KG1 (cell line): ENCODE measurements at places on chromosomes 1 and 21.

GRCh38 chr1:246705368-246705767 is 18.8 kb upstream of the SCCPDH start:
- DNase-seq: no peak

DNA sequence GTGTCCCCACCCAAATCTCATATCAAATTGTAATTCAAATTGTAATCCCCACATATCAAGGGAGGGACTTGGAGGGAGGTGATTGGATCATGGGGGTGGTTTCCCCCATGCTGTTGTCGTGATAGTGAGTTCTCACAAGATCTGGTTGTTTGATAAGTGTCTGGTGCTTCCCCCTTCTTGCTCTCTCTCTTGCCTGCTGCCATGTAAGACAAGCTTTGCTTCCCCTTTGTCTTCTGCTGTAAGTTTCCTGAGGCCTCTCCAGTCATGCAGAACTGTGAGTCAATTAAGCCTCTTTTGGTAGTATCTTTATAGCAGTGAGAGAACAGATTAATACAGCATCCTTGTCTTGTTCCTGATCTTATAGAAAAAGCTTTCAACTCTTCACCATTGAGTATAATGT is 6.5 kb upstream of the LRRC39 start:
- peak; percentile 38 for DNase-seq

GRCh38 chr1:174997041-174997440 is 2.7 kb upstream of the CACYBP start:
- no peak for DNase-seq

- no peak for DNase-seq
Measured at GRCh38 chr1:61579802-61580201, 145.1 kb downstream of the TM2D1 start.

DNA sequence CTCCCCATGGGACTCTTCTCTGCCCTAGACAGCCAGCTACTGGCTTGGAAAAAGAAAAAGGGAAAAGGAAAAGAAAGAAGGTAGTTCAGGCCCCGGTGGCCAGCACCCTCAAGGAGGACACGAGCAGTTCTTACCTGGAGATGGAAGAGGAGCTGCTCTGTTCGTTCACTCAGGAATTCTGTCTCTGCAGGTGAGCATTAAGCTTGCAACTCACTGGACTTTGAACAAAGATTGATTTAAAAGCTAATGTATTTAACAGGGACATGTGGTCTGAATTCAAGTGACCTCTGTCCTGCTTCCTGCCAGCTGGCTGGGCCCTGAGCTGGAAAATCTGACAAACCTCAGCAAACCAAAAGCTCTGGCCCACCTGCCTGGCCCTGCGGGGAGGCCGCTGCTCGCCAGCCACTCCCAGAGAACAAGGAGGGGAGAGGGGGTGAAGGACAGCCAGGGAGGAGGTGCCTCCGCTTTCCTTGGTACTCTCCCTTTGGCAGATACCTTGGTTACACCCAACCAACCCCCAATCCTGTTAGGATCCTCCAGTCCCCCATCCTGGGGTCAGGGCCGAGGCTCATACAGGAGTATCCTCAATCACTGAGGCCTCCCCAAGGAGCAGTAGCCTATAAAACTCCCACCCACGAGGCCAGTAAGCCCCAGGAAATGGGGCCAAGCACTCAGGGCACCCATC is at the start of gene PDZK1:
TSS of gene PDZK1 (minus strand) at position 186 of the 685 bp plus-strand sequence. CDS start 19,347 bp downstream, outside the sequence.
- no peak for DNase-seq

DNA sequence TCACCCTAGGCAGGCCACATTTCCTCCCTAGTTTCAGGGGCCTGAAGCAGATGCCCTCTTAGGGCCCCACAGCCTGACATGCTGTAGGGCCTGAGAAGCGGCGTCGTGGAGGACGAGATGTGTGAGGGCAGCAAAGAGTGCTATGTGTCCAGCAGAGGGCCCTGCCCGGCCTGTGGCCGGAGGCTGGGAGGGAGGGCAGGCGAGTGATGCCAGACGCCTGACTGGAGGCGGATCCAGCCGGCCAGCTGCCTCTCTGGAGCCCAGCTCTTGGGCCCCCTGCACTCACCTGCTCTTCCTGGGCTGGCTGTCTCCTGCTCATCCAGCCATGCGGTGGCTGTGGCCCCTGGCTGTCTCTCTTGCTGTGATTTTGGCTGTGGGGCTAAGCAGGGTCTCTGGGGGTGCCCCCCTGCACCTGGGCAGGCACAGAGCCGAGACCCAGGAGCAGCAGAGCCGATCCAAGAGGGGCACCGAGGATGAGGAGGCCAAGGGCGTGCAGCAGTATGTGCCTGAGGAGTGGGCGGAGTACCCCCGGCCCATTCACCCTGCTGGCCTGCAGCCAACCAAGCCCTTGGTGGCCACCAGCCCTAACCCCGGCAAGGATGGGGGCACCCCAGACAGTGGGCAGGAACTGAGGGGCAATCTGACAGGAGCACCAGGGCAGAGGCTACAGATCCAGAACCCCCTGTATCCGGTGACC is at the start of gene GPR37L1:
TSS of gene GPR37L1 (plus strand) at position 279 of the 697 bp plus-strand sequence. CDS start at position 326, 47 bp downstream.
- DNase-seq: no peak

DNA sequence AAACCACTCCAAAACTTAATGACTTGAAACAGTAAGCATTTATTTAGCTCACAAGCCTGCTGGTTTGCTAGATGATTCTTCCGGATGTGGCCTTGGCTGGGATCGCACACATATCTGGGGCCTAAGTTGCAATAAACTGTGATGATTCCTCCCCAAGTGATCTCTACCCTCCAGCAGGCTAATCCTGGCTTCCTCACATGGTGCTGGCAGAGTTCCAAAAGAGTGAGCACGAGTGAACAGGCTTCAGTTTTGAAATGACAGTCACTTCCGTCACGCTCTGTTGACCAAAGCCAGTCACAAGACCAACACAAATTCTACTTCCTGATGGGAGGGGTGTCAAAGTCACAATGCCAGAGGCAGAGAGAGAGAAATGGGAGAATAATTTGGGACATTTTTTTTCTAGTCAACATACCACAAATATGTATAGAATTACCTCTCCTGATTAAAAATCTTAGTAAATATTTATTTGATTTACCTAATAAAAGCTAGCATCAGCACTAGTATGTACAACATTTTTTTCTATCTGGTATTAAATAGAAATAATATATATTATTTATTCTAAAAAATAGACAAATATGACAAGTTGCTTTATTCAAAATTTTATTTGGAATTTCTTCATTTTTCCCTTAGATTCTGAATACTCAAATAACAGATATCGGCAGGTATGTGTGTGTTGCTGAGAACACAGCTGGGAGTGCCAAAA is 292.7 kb downstream of the TPR start:
- DNase-seq: peak; percentile 10

DNA sequence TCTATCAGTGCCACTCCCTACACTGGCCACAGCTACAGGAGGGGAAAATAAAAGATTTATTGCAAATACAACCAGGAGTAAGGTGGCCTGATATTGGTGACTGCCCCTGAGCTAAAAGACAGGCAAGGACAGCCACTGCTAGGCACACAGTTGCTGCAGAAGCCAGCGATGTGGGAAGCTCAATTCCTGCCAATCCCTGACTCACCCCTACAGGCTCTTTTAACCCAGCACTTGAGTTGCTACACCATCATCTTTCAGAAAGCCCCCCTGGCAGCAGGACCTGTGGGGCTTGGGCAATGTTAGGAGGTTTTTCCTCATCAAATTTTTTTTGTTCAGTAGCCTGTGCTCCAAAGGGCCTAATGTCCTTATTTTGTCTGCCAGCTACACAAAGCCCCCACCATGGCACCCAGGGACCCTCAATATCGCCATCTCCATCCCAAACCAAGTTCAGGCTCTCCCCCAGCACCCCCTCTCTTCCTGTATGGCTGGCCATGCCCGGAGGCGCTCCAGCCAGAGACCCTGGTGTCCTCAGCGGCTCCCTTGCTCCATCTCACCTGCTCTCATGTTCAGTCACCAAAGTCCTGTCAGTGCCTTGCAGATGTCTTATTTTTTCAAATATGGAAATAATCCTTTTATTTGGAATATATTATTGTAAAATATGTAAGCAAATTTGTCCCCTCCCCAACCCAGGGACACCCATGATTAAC is 13.4 kb downstream of the CLEC20A start:
- no peak for DNase-seq

- DNase-seq: no peak
Measured at GRCh38 chr1:153488731-153489130, 28.3 kb upstream of the S100A7 start.

DNA sequence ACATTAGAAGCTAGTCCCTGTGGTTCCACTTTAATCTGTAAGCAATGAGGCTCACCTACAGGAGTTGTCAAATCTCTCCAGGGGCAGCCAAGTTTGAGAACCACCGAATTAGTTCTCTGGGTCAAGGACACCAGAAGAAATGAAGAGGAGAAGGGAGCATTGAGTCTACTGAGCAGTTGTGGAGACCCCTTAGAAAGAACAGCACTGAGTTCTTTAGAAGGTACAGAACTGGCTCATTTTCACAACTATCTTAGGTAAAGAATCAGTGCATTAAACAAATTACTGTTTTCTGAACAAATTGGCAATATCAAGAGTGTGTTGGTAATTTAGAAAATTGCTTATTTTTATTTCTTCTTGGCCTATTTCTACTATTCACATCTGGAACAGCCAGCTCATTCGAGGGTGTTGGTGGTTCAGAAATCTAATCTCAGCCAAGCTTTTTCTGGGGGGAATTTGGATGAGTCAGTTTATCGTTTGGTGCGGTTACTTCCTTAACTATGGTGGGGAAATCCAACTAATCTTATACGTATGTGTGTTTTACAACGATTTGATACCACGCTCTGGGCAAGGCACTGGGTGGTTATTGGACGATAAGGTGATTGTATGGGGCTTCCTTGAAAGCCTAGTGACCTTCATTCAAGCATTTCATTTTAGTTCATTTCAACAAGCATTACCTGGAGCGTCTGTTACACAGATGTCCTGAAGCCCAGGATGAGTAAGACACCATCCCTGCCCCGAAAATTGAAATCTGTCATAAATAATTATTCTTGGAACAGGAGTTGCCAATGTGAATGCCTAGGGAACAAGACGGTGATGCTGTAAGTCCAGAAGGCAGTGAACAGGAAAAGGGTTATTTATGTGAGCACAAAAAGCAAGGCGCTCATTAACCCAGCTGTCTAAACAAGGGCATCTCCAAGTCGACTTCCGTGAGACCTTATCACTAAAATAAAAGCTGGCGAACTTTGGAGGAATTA is 52.0 kb upstream of the TMPRSS2 start:
- no peak for DNase-seq

DNA sequence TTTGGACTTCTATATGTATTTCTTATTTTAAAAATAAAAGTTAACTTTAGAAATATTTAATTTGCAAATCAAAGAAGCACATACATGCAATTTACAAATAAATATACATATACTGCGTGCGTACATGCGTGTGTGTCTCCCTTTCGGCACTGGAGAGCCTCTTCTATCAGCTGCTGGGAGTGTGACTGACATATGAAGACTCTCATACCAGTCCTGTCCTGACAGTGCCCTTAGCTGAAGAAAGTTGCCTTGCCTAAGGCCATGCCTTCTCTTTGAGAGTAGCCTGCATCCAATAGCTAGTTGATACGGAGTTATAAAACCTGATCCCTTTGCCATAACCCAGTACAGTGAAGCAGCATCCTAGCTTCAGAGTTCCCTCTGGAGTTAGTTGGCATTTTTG is 282.4 kb upstream of the NEGR1 start:
- DNase-seq: no peak

- no peak for DNase-seq
Measured at GRCh38 chr1:10900251-10900651, 103.8 kb upstream of the CASZ1 start.

GRCh38 chr1:182564406-182565004 is 24.6 kb downstream of the RNASEL start:
- DNase-seq: no peak

DNA sequence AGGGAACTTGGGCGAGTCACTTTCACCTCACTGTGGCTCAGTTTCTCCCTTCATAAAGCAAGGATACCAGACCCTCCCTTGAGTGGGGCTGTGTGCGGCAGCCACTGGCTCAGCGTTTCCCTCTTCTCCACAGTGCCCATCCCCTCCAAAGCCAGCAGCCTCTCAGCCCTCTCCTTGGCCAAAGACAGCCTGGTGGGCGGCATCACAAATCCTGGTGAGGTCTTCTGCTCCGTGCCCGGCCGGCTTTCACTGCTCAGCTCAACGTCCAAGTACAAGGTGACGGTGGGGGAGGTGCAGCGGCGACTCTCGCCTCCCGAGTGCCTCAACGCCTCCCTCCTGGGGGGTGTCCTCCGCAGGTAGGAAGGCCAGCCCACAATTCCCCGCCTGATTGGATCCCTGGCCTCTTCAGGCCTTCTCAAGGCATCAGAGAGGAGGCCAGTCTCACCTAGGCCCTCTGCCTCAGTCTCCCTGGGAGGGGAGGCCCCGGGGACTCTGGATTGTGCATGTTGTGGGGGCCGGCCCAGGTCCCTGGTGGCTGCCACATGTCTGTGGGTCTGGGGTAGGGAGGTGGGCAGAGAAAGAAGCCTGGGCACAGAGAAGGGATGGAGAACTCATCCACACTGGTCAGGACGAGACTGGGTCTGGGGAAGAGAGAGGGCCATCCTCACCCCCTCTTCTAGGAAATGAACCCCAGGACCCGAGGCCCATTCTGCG is 15.2 kb downstream of the TFAP2E start:
- DNase-seq: no peak

GRCh38 chr1:2547210-2548067 is 8.7 kb upstream of the TNFRSF14 start:
- no peak for DNase-seq

DNA sequence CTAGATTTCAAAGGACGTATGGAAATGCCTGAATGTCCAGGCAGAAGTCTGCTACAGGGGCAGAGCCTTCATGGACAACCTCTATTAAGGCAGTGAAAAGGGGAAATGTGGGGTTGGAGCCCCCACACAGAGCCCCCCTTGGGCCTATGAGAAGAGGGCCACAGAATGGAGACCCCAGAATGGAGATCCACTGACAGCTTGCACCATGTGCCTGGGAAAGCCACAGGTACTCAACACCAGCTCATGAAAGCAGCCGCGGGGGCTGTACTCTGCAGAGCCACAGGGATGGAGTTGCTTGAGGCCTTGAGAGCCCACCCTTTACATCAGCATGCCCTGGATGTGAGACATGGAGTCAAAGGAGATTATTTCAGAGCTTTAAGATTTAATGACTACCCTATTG is 108.7 kb downstream of the DMRTB1 start:
- no peak for DNase-seq

- no peak for DNase-seq
Measured at GRCh38 chr21:44461005-44461404, 5.7 kb downstream of the LRRC3 start.

- DNase-seq: no peak
Measured at GRCh38 chr1:228035844-228036243, 29.0 kb downstream of the WNT3A start.

GRCh38 chr1:2640626-2641025 is 7.8 kb upstream of the MMEL1 start:
- no peak for DNase-seq
